Retinal pigment epithelial cell (primary cell): ENCODE measurements at places on chromosomes 1 and 21.
A peak's percentile ranks its signal among the peaks of the same experiment; 100 is the strongest.

- DNase-seq, result no peak
These were observed 3.2 kb downstream of the SLC25A33 start for GRCh38 chr1:9542430-9542829.

DNA sequence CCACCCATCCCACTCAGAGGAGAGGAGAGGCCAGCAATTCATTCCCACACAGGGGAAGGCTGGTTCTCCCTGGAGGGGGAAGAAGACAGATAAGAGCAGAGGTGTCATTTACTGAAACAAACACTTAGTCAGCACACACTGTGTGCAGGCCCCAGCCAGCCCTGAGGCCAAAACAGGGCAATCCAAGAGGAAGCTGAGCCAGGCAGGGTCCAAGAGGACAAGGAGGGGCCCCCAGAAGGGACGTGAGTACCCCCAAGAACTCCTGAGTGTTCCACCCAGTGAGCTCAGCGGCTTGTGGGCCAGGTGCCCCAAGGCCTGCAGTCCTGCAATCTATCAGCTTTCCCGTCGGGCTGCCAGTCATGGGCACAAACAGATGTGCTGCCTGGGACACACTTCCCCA is 15.8 kb downstream of the ADGRB2 start:
- DNase-seq, result no peak

- no peak for DNase-seq
These were observed 108.1 kb downstream of the TM2D1 start for GRCh38 chr1:61616830-61617229.

- DNase-seq, result peak; percentile 72
These were observed 4.7 kb downstream of the ARHGEF11 start for GRCh38 chr1:157040802-157041201.

DNA sequence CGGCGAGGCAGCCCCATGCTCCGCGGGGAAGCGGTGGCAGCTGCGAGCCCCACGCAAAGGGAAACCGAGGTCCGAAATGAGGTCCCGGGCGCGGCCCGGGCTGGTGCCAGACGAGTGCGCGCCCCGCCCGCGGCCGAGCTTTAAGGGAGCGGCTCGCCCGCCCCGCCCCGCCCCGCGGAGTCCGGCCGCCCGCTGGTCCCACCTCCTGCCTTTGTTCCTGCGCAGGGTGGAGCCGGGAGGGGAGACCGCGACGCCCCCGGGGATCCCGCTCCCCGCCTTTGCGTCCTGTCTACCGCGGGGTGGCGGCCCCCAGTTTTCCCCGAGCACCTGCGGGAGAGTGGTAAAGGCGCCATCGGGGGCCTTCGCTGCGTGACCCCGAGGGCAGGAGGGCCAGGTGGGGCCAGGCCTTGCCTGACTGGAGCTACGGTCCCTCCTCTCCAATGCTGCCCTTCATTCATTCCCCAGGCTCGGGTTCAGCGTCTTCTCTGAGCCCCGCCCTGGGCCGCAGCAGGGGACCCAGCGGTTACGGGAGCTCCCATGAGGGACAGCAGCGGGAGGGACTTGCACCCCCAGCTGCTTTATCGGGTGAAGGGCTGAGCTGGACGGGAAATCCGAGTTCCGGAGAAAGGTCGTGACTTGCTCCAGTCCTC is at the start of gene HES2:
Gene HES2, minus strand, starts transcription at position 116 of the 650 bp plus-strand sequence. Its CDS starts 99 bp downstream, at position 17.
- DNase-seq, result no peak

GRCh38 chr1:24275510-24275909 is 43.6 kb upstream of the GRHL3 start:
- DNase-seq, result no peak

DNA sequence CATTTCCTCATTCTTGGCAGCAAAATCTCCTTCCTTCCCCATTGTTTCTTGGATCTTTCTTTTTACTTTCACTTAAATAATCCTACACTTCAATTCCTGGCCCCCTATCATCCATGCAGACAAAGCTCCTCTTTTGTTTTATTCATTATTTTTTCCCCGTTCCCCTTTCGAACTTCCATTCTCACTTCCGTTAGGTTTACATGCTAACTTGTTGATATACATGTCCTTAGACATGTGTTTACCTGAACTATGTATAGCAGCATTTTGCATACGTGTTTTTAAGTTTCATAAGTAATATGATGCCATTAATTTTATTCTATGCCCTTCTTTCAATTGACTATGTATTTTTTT is 67.0 kb upstream of the LYST start:
- DNase-seq, result no peak

- peak; percentile 69 for DNase-seq
These were observed 33.3 kb downstream of the DNTTIP2 start for GRCh38 chr1:93845538-93846205.

- peak; percentile 76 for DNase-seq
These were observed 25.6 kb downstream of the LDLRAP1 start for GRCh38 chr1:25568834-25569596.

- DNase-seq, result no peak
These were observed 17.5 kb downstream of the LRRC41 start for GRCh38 chr1:46285730-46286477.

GRCh38 chr1:192763243-192763642 is 45.6 kb upstream of the RGS2 start:
- DNase-seq, result no peak

GRCh38 chr1:44044071-44044801 is 13.0 kb upstream of the SLC6A9 start:
- DNase-seq, result no peak

GRCh38 chr1:12511516-12512468 is 106.2 kb downstream of the DHRS3 start:
- no peak for DNase-seq

DNA sequence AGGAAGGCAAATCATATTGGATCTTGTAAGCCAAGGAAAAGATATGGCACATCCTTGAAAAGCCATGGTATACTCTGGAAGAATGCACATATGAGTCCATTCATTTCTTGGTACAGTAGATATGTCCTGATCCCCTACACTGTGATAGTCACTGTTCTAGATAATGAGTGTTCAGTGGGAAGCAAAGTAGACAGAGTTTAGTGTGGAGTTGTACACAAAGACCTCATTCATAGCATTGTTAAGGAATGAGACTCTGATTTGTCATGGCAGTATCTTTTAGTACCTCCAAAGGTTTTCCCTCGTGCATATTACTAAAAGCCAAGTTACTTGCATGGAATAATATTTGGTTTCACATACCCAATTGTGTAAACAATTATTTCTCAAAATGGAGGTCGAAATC is 204.7 kb downstream of the NFIA start:
- DNase-seq, result no peak

DNA sequence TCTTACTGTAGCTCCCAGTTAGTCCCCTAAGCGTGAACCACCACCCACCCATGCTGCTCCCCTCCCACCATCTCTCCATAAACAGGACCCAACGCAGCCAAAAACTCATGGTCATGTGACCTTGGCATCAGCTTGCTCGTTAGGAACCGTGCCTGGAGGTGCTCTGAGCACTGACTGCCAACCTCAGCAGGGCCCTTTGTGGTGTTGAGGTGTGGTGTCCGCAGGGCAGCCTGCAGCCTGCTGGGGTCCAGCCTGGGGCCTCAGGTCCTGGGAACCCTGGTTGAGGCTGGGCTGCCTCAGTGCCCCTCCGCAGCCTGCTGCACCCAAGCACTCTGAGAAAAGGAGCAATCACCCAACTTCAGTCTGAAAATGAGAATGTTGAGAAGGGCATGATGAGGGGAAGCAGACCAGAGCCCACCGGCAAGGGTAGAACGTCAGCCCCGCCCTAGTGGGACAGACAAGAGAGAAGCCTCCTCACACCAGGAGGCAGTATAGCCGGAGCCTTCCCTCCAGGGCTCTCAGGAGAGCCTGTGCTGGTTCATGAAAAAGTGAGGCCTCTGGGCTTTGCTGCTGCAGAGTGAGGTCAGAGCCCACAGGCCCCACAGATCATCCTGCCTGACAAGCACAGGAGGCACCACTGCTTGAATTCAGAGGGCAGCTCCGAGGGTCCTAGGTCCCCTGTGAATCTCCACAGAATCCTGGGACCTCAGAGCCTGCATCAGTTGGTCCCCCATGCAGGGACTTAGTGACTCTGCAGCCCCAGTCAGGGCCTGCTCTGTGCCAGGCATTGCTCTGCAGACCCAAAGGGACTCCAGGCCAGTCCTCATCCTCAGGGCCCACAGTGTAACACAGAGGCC is 4.9 kb upstream of the COL6A2 start:
- no peak for DNase-seq

GRCh38 chr21:34183331-34183928 is 110.1 kb downstream of the MRPS6 start:
- DNase-seq, result no peak

- no peak for DNase-seq
These were observed 11.4 kb upstream of the ZSCAN20 start for GRCh38 chr1:33460947-33461629.

DNA sequence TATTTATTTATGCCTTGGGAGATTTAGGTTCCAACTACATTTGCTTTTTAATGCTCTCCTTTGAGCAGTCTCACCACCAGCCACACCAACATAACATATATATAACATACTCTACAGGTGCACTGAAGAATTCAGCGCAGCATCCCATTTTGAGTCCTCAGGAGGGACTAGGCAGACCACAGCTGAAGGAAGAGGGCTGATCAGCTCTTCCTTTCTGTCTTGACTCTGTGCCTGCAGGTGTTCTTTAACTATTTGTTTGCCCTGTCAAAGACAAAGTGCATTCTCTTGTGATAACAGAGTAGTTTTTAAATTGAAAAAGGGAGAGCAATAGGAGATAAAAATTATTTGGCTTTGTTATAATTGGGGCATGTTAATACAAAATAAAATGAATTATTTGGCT is 17.0 kb downstream of the HIPK1 start:
- DNase-seq, result no peak

- no peak for DNase-seq
These were observed 15.9 kb upstream of the RAB4A start for GRCh38 chr1:229254910-229255541.

GRCh38 chr1:187338762-187339412 is 510.1 kb downstream of the PLA2G4A start:
- DNase-seq, result no peak

GRCh38 chr1:230690101-230690500 is 23.8 kb downstream of the AGT start:
- DNase-seq, result no peak

DNA sequence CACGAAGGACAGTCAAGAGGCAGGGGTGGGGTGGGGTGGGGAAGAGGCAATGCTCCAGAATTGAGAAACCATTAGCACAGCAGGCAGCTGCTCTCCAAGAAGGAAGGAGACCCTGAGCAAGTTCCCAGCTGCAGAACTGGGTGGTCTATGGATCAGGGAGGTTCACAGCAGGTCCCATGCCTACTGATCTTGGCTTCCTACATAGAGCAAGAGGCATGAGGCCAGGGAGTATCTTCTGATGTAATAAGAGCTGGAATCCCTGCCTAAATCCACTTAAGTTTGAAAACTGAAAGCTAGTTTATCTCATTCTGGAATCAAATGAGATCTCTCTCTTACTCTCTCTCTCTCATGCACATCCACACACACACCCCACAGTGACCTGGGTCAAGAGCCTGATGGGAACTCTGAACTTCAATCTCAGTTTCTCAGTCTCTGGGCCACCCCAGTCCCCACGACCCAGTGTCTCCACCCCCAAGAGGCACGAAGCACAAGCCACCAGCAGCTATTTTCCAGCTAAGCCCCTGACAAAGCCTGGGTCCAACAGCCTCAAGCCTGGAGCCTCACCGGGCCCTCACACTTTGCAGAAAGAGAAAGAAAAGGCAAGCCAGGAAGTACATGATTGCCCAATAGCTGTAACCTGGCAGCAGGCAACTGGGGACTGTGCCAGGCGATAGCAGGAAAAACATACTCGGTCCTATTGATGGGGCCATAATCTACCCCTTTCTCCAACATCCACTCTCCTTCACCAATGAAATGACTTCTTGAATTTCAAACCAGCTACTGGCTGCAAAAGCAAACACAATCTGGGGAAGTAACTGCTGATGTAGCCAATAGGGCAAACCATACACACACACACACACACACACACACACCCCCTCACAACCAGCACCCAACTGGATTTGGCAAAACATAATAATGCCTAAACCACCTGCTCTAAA is 2.2 kb downstream of the NUAK2 start:
- peak; percentile 71 for DNase-seq
